Neural crest cell (in vitro differentiated cells): ENCODE measurements at places on chromosomes 6 and 20.

- no peak for DNase-seq
Observed at GRCh38 chr20:1813101-1813529, 82.1 kb upstream of the SIRPA start.

DNA sequence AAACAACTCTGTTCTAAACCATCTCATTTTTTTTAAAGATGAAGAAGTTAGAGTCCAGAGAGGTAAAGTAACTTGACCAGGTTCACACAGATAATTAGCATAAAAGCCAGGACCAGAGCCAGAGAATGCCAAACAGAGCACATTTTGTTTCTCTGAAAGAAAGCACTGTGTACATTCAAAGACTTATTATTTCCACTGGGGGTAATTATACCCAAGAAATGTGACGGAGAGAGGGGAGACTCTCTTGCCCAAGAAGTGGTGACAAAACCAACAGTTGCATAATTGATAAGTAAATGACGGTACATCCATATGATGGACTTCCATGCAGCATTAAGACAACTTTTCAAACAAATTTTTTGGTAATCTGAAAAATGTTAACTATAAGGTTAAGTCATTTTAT lies 111.6 kb downstream of the RTN4IP1 start:
- DNase-seq, result no peak

GRCh38 chr6:27838945-27839625 lies 73.1 kb downstream of the OR2B2 start:
- DNase-seq, result peak; percentile 49

GRCh38 chr6:166313255-166314070 lies 5.3 kb upstream of the PRR18 start:
- DNase-seq, result peak; percentile 57

GRCh38 chr6:28615955-28616747 lies 90.5 kb downstream of the GPX5 start:
- no peak for DNase-seq

DNA sequence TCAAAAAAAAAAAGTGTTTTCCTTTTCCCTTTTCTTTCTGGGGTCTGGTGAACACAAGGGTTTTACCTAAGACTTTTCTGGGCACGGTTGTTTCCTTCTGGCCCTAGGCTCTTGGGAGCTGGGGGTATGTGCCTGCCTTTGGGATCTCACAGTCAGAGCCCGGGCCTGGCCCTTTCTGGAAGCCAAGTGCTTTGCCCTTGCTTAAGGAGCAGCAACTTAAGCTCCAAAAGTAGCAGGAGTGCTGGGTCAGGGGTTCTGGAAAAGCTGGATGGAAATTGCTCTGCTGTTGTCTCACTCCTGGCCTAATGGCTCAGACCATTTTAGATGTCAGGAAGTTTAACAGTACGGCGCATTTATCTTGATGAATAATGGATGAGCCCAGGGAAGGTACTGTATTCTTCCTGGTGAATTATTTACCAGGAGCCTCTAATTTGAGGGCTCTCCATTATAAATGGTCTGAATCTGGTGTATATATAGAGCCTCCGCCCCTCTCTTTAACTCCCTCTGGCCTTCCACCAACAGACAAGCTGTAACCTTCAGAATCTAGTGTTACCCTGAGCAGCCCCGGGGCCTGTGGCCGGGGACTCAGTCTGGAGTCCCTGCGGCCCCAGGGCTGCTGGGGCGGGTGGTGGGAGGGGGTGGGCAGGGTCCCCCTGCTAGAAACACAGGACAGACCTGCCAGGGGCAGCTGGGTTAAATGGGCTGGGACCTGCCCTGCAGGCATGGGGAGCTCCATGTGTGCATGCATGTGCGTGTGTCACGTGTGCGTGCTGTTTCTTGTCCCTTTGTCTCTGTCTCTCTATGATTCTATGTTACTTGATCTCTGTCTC lies 37.5 kb downstream of the PTK7 start:
- no peak for DNase-seq

DNA sequence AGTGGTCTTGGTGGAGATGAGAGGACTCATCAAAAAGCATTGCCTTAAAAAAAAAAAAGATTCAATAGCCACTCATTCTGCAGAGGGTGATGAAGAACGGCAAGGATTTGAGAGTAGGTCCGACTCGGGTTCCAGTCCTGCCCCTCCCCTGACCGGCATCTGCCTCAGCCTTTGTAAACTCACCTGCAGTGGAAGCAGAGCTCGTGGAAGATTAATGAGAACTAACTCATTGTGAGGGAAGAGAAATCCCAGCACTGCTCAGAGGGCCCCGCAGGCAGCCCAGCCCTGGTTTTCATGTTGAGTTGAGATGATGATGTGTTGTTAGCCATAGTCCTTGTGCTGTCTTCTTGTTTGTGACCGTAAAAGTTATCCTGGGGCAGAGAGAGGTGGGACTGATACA lies 59.4 kb downstream of the GCNT2 start:
- no peak for DNase-seq

- no peak for DNase-seq
Observed at GRCh38 chr20:40931410-40932044, 97.1 kb upstream of the TOP1 start.

GRCh38 chr6:83853178-83854000 lies at the start of gene RIPPLY2:
Gene RIPPLY2, plus strand, starts transcription at chr6:83853360. Its CDS starts 57 bp downstream, at chr6:83853417.
- peak; percentile 29 for DNase-seq

GRCh38 chr6:106967936-106968555 lies 6.5 kb downstream of the CD24 start:
- no peak for DNase-seq

- DNase-seq, result no peak
Observed at GRCh38 chr20:53124075-53124551, 152.0 kb downstream of the TSHZ2 start.

DNA sequence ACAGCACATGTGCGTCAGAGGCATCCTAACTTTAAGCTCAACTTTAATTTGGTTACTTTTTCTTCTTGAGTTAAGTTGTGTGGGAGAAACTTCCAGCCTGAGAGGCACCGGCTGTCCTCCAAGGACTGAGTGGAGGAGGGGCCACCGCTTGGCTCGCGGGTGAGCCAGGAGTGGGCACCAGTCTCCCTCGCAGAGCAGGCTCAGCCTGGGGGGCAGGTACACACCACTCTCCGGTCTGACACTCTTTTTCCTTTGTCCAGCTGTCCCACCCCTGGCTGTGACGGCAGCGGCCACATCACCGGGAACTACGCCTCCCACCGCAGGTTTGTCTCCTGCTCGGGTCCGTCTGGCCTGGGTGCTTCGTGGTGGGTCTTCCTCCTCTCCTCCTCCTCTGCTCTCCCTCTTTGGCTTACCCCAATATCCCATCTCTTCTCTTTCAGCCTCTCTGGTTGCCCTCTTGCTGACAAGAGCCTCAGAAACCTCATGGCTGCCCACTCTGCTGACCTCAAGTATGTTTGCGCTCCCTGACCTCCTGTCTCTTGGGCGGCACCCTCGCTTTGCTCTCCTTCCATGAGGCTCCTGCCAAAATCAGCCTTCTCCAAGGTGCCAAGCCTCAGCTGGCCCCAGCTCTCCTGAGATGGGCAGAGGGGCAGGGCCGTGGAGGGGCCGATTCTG lies 32.6 kb upstream of the PCMTD2 start:
- no peak for DNase-seq

GRCh38 chr6:18504232-18504596 lies 117.1 kb downstream of the RNF144B start:
- no peak for DNase-seq

DNA sequence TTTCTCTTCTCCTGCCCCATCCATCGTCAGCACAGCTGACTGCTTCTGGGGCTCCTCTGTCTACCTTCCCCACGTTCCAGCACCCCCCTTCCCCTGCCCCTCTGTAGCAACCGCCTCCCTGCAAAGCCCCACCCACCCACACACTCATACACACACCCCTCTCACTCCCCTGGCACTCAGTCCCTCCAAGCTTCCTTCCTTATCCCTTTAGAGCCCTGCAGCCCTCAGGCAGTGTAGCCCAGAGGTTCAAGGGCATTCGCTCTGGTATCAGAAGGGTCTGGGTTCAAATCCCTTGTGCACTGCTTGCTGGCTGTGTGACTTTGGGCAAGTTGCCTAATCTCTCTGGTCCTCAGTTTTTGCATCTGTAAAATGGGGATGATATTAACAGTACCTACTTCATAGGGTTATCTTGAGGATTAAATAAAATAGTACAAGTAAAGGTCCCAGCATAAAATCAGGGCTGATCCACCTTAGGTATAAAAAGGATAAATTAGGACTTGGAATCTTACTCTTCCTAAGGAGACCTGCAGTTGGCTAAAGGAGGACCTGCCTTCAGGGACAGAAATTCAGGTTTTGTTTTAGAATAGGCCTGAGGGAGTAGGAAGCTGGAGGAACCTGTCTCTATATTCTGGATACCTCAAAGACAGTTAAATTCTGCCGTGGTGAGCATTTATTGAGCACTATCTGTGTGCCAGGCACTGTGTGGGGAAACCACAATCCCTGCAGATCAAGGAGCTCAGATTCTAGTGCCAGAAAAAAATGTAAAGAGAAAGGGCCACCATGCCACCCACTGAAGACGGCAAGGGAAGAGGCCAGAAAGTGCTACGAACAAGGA lies 94.1 kb downstream of the SNX5 start:
- DNase-seq, result no peak

DNA sequence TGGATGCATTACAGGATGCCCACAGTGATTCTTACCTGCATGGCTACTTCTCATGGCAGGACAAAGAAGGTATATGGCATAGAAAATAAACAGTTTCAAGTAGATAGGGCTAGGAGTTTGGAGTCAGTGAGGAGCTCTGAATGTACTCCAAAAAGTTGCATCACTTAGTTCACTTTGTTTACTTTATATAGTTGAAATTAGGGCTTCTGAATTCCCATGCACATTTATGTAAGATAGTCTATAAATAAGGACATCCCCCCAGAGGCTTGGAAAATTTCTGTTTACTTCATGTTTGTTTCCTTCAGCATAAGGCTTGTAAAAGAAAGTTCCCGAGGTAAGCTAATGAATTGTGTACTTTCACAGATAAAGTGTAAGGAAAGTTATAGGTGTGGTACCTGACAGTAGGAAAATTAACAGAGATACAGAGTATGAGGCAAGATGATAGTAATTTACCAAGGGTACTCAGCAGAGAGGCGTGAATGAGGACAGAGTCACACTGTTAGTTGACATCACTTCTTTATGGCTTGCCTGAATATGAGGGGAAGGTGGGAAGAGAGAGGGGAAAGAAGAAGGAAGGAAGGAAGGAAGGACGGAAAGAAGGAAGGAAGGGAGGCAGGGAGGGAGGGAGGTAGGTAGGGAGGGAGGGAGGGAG lies 51.1 kb downstream of the ADTRP start:
- DNase-seq, result no peak

GRCh38 chr6:7324520-7324919 lies 11.5 kb upstream of the SSR1 start:
- DNase-seq, result no peak

GRCh38 chr20:4165984-4166725 lies 150.8 kb upstream of the RNF24 start:
- DNase-seq, result no peak

DNA sequence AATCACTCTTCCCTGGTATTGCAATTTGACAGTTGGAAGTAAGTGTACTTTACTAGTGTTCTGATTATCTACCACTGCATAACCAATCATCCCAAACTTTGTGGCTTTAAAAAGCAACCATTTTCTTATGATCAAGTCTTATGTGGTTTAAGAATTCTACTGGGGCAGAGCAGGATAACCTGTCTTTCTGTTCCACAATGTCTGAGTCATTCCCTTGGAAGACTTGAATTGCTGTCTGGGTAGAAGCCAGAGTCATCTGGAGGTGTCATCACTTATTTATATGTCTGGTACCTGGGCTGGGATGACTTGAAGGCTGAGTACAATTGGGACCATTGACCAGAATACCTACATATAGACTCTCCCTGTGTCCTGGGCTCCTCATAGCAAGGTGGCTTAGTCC lies 644.3 kb downstream of the HDGFL1 start:
- DNase-seq, result no peak

GRCh38 chr6:107217248-107217647 lies 101.9 kb upstream of the BEND3 start:
- DNase-seq, result no peak

DNA sequence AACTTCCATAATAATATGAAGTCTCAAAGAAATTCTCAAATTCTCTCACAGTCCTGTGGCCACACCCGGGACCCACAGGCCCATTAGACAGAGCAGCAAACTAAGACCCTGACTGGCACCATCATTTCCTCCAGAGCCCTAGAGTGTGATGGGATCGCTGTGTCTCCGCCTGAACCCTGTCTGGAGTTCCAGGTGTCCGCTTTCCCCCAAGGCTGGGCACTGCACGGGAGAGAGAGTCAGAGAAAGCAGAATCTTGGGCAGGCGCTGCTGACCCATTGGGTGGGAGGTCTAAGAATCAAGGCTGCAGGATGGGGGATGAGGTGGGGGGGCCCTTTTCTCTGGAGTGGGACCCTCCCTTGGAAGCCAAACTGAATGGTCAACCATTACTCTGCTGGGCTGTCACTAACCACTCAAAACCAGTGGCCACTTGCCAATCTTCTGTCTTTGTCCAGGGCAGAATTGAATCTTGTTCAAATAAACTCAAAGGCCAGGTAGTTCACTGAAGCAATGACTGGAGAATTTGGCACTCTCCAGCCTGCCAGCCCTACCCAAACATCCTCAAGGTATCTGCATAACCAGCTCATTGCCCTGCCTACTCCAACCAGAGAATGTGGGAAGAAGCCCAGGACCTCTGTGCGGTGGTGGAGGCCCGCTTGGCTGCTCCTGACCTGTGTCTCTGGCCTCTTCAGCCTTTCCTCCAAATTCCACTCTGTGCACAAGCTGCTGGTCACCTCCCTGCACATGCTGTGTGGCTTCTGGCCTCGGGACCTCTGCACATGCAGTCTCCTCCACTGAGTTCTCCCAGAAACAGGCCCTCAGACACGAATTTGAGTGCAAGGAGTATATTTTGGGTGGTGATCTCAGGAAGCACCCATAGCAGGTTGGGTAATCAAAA lies 141.1 kb downstream of the CEBPB start:
- DNase-seq, result no peak

GRCh38 chr20:64065974-64066343 lies 3.0 kb downstream of the TCEA2 start:
- no peak for DNase-seq

DNA sequence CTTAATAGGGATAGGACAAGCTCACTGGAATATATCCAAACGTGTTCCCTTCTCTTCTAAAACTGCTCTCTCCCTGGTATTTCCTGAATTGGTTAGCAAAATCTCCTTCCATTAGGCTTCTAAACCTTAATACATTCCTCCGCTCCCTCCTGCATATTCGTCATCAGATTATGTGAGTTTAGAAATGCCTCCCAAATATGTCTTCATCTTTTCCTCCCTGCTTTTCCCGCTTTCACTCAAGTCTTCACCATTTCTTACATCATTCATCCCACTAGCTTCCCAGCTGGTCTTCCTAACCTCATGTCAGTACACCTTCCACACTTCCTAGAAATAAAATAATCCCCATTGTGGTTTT lies 26.9 kb downstream of the SLC22A16 start:
- DNase-seq, result no peak

GRCh38 chr6:118864341-118865099 lies 29.4 kb upstream of the ASF1A start:
- DNase-seq, result no peak

DNA sequence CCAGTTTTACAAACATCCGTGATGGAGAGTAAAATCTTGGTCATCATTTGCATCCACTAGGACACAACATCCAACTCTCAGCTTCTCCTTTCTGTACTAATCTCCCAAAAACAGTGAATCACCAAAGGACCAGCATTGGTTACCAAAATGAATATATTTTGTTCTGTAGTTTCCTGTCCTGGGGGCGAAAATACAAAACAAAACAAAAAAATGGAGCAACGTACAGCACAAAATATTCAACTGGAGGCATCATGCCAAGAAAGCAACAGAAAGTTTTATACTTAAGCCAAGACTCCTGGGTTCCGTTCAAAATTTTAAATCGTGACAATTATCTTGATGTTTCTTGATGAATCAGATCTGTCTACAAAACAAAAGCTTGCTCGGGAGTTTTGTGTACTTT lies 126.6 kb upstream of the CCDC28A start:
- DNase-seq, result no peak
